ENCODE measurements at places on chromosomes 4 and X.

GRCh38 chrX:39532761-39533160 is 565.0 kb downstream of the BCOR start:
- DNase-seq: no peak

- no peak for DNase-seq
These were observed 13.0 kb upstream of the SEPSECS start for GRCh38 chr4:25172961-25173915.

- DNase-seq: no peak
These were observed 18.1 kb downstream of the TMEM154 start for GRCh38 chr4:152661649-152662048.

DNA sequence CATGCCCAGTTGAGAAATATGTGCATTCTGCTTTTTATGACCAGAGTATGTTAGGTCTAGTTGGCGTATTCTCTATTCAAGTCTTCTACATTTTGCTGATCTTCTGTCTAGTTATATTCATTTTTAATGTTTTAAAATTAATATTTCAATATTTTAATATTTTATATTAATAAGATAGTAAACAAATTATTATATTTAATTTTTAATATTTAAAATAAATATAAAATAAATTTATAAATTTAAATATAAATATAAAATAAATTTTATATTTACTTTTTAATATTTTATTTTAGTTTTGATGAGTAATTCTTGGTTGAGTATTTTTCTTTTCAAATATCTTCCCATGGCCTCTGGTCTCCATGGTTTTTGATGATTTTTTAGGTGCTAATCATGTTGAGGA is 123.8 kb downstream of the GABRA2 start:
- no peak for DNase-seq

DNA sequence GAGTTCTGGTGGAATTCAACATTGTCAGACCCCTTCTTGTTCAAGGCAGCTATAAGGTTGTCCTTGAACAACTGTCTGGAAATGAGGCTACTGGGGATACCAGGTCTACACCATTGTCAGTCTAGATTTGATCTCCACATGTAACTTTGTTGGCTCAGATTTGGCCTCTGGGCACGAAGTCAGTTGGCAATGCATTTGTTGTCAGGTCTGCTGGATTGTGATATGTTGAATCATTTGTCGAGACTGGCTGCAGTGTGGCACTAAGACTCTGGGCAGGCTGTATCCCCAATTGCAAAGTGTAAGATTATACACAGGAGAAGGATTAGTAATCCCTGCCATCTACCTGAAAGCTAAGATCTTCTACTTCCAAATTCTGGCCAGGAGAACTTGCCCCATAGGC is 26.5 kb downstream of the ZNF81 start:
- no peak for DNase-seq

- peak; percentile 2 for DNase-seq
These were observed 533 bp downstream of the IL15 start for GRCh38 chr4:141636771-141637460.

- DNase-seq: no peak
These were observed 412.7 kb upstream of the TENM3 start for GRCh38 chr4:181830404-181831035.

DNA sequence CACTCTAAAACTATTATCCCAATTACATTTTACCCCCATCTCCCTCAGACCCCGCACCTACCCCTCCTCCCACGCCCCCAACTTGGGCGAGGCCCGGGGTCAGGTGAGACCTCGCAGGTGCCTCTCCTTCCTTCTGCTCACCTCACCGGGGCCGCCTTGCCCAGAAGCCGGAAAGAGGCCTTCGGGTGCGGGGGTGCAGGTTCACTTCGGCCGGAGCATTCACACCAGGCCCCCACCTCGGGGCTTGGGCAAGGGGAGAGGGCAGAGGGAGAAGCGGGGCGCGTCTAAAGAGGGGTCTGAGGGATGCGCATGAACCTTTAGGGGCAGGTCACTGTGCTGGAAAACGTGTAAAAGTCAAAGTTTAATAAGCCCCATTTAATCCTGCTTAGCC is 427 bp downstream of the ZNF182 start:
- DNase-seq: no peak

DNA sequence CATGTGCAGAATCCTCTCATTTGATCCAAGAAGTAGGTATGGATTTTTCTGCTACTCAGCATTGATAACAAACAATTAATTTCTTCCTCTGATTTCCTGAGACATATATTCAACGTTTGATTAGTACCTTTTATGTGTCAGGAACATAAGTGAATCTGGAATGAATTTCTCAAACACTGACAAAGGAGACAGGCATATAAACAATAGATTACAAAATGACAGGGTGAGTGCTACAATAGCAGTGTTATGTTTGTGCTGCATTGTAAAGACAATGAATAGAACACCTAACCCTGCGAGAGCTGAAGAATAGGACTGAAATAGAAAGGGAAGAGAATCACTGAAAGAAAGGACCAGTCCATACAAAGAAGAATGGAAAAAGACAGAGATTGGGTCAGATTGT is 52.9 kb downstream of the ARHGAP24 start:
- DNase-seq: no peak

- DNase-seq: no peak
These were observed 95.4 kb downstream of the PTTG2 start for GRCh38 chr4:38055566-38055965.

GRCh38 chr4:173328236-173328901 is 5.8 kb downstream of the HMGB2 start:
- DNase-seq: no peak

GRCh38 chrX:6052111-6052745 is 176.4 kb downstream of the NLGN4X start:
- DNase-seq: no peak

- DNase-seq: no peak
These were observed 25.6 kb downstream of the SORBS2 start for GRCh38 chr4:185786422-185786821.

DNA sequence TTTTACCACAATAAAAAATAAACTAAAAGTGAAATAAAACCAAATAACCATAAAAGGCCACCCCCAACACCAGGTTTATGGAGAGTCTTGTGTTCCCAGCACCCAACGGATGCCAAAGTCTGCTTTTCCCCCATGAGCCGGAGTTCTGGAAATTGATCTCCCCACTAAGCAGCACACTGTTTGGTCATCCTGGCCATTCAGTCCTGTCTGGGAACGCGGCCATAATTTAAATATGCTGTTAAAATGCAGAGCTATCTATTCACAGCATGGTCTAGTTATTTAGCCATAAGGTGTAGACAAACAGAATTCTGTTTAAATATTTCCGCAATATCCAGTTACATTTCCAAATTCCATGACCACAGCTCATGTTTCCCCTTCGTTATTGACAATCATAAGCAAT is 129.6 kb upstream of the TBL1X start:
- no peak for DNase-seq

DNA sequence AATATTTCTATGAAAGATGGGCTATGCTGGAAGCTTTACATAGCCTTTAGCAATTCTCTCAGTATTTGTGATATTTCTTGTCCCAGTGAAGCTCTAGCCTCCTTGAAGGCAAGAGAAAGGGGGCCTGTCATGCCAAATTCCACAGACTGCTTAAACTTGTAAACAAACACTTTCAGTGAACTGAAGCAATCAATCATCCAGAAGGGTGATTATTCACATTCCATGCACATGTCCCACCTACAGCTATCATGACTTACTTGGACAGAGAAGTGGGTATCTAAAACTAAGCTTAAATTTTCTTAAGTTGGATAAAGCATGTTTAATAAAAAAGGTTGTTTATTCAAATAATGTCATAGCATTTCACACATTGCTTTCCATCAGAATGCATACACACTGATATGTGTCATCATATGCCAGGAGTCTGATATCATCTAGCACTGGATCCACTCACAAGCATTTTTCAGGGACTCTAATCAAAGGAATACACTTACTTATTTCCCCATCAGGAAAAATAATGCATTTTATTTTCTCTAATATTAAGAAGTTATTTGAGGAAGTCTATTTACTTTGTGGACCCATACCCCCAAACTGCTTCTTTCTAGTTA is 1.2 kb upstream of the FSTL5 start:
- no peak for DNase-seq

DNA sequence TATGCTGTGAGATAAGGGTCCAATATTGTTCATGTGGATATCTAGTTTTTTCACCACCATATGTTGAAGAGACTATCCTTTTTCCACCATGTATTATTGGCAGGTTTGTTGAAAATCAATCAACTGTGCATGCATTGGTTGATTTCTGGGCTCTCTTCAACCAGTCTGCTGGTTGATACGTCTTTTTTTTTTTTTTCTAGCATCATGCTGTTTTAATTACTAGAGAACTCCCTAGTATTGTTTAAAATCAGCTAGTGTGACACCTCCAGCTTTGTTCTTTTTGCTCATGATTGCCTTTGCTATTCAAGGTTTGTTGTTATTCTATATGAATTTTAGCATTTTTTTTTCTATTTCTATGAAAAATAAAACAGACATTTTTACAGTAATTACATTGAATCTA is 123.9 kb downstream of the SLC7A11 start:
- no peak for DNase-seq

Measured in activated CD4-positive, alpha-beta T cell treated with anti-CD3 and anti-CD28 coated beads, Interleukin-2, amount 50 U/mL, for 4 hours (primary cell).